ENCODE measurements at places on chromosomes 6 and 20. TPM values are rescaled to one million over a fixed set of nuclear protein-coding genes. Genes with fewer than 3 reads are reported as not detected.

GRCh38 chr20:9809271-9809670 lies 29.6 kb downstream of the PAK5 start:
- H3K4me1 ChIP-seq = no peaks in the 10 kb centered on the region
- no peak overlapping the region for H3K27ac ChIP-seq
- no peak for DNase-seq

DNA sequence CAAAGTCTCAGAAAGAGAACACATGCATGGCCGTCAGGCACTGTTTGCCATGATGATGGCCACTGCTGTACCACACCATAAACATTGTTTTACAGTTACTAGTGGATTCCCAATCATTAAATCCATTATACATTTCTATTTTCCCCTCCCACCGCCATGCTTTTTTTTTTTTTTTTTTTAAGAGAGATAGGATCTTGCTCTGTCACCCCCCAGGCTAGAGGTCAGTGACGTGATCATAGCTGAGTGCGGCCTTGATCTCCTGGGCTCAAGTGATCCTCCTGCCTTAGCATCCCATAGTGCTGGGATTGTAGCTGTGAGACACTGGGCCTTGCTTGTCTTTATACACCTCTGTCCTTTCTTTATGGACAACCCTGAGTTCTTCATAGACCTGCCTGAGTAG lies 4.3 kb upstream of the BTN3A3 start:
- no peak overlapping the region for H3K4me3 ChIP-seq
- peaks cover 18% of the 10 kb centered on the region for H3K36me3 ChIP-seq
- no peak for DNase-seq
- no peaks in the 10 kb centered on the region for H3K27me3 ChIP-seq
- H3K27ac ChIP-seq = no peak overlapping the region

GRCh38 chr6:22751223-22751622 lies 181.9 kb downstream of the HDGFL1 start:
- DNase-seq = no peak
- H3K27me3 ChIP-seq = no peaks in the 10 kb centered on the region
- H3K4me3 ChIP-seq = no peak overlapping the region
- H3K4me1 ChIP-seq = no peaks in the 10 kb centered on the region

DNA sequence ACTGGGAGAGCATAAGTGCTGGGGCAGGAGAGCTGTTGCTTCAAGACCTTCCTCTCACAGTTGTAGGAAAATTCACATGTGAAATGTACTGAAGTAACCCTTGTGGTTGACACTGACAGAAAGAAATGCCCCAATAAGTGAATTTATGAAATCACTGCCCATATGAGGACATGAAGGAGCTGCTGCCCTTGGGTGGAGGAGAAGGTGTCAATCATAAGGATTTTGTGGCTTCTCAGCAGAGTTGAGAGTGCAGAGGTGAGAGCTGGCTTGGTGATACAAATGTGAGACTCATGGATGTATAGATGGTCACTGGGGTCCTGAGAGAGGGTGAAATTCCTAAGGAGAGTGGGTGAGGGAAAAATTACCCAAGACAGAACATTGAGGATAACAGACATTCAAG lies 33.9 kb upstream of the CMTR1 start:
- H3K27ac ChIP-seq = no peak overlapping the region
- no peaks in the 10 kb centered on the region for H3K36me3 ChIP-seq
- H3K27me3 ChIP-seq = peaks cover 14% of the 10 kb centered on the region
- no peak for DNase-seq
- no peak overlapping the region for H3K4me3 ChIP-seq

GRCh38 chr6:23705697-23706096 lies 420.3 kb upstream of the NRSN1 start:
- H3K27me3 ChIP-seq = no peaks in the 10 kb centered on the region
- H3K4me3 ChIP-seq = no peak overlapping the region
- no peaks in the 10 kb centered on the region for H3K4me1 ChIP-seq
- no peak overlapping the region for H3K27ac ChIP-seq
- no peaks in the 10 kb centered on the region for H3K36me3 ChIP-seq
- DNase-seq = no peak

- no peaks in the 10 kb centered on the region for H3K36me3 ChIP-seq
- H3K27ac ChIP-seq = no peak overlapping the region
- H3K27me3 ChIP-seq = no peaks in the 10 kb centered on the region
- H3K4me3 ChIP-seq = no peak overlapping the region
Measured at GRCh38 chr6:5163247-5163646, 78.1 kb downstream of the PPP1R3G start.

DNA sequence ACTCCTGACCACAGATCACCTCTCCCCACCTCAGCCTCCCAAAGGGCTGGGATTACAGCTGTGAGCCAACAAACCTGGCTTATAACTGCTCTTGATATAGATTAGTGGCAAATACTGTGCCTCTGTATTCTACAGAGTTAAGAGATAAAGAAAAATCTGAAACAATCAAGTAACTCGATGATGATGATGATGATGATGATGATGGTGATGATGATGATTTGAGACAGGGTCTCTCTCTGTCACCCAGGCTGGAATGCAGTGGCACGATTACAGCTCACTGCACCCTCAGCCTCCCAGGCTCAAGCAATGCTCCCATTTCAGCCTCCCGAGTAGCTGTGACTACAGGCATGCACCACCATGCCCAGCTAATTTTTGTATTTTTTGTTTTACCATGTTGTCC lies 66.3 kb upstream of the MAP7 start:
- peaks cover 24% of the 10 kb centered on the region for H3K36me3 ChIP-seq
- H3K27me3 ChIP-seq = no peaks in the 10 kb centered on the region
- DNase-seq = no peak

DNA sequence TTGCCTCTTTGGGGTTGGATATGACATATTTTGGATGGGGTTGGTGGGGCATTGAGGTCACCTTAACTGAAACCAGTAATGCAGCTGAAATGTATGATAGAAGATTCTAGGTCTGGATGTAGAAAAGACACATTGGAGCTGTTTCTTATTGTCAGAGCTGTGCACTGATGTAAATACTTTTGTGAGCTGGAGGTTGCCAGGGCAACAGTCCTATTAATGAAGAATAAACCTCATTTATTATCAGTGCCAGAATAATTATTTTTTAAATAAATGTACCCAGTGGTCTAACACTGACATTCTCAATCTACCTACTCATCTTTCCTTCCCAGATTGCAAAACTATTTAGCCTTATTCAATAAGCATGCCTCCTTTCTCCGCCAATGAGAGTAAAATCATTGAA lies 57.0 kb downstream of the CAP2 start:
- no peak overlapping the region for H3K27ac ChIP-seq
- H3K4me1 ChIP-seq = no peaks in the 10 kb centered on the region
- H3K27me3 ChIP-seq = no peaks in the 10 kb centered on the region
- H3K4me3 ChIP-seq = no peak overlapping the region
- DNase-seq = no peak

DNA sequence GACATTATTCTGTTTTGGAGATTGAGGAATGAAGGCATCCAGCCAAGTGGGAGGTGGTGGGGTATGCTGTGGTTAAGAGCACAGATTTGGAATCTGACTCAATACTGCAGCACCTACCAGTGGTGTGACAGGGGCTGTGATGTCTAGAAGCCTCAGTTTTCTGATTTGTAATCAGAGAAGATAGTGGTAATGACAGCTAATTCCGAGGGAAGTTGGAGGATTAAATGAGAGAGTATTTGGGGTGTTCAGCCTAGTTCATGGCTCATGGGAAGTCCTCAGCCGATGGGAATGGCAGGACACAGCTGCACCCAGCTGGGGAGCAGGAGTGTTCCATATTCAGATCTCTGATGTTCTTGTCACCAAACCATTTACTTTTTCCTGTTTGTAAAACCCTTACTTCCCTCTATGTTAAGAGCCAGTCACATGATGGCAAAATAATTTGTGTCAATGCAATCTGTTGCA lies 9.3 kb downstream of the SLC9A8 start:
- H3K4me1 ChIP-seq = peaks cover 40% of the 10 kb centered on the region
- H3K27ac ChIP-seq = peak overlapping the region; percentile 44
- no peak for DNase-seq

GRCh38 chr20:53950031-53950430 lies 120.4 kb downstream of the BCAS1 start:
- no peak for DNase-seq
- no peak overlapping the region for H3K4me3 ChIP-seq
- H3K27ac ChIP-seq = peak overlapping the region; percentile 97
- peaks cover 4% of the 10 kb centered on the region for H3K36me3 ChIP-seq
- H3K4me1 ChIP-seq = peaks cover 38% of the 10 kb centered on the region

- peaks cover 32% of the 10 kb centered on the region for H3K27me3 ChIP-seq
- H3K36me3 ChIP-seq = no peaks in the 10 kb centered on the region
- no peak for DNase-seq
- H3K4me3 ChIP-seq = no peak overlapping the region
- H3K4me1 ChIP-seq = peaks cover 4% of the 10 kb centered on the region
Measured at GRCh38 chr6:42141603-42142117, 760 bp downstream of the C6orf132 start.

GRCh38 chr6:168249746-168250145 lies 69.8 kb downstream of the DACT2 start:
- H3K36me3 ChIP-seq = no peaks in the 10 kb centered on the region
- H3K4me3 ChIP-seq = no peak overlapping the region
- no peak overlapping the region for H3K27ac ChIP-seq
- H3K27me3 ChIP-seq = no peaks in the 10 kb centered on the region
- DNase-seq = no peak
- H3K4me1 ChIP-seq = no peaks in the 10 kb centered on the region

- no peak overlapping the region for H3K4me3 ChIP-seq
- peaks cover 13% of the 10 kb centered on the region for H3K27me3 ChIP-seq
- no peak for DNase-seq
- H3K4me1 ChIP-seq = no peaks in the 10 kb centered on the region
- H3K36me3 ChIP-seq = no peaks in the 10 kb centered on the region
Measured at GRCh38 chr6:117396228-117396627, 29.5 kb downstream of the ROS1 start.

DNA sequence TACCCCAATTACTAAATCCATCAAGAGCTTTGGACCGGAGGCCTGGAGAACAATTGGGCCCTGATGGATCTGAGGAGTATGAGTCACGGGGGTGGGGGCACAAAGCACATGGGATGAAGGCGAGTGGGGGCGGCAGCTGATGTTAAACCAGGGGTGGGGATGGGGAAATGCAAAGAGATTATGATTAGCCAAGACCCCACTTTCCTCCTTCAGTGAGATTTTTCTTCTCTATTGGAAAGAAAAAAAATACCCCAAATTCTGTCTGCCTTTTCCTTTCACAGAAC lies 57.9 kb downstream of the ARHGAP40 start:
- peaks cover 9% of the 10 kb centered on the region for H3K27me3 ChIP-seq
- no peaks in the 10 kb centered on the region for H3K36me3 ChIP-seq

Gene LCA5
- total RNA-seq = not detected

Gene SLC26A8
- not detected for total RNA-seq

Gene C6orf15
- not detected for total RNA-seq

Gene MPIG6B
- total RNA-seq = 0.91 TPM
